ENCODE measurements at places on chromosomes 12 and 14. TPM values are rescaled to one million over a fixed set of nuclear protein-coding genes. Genes with fewer than 3 reads are reported as not detected.

DNA sequence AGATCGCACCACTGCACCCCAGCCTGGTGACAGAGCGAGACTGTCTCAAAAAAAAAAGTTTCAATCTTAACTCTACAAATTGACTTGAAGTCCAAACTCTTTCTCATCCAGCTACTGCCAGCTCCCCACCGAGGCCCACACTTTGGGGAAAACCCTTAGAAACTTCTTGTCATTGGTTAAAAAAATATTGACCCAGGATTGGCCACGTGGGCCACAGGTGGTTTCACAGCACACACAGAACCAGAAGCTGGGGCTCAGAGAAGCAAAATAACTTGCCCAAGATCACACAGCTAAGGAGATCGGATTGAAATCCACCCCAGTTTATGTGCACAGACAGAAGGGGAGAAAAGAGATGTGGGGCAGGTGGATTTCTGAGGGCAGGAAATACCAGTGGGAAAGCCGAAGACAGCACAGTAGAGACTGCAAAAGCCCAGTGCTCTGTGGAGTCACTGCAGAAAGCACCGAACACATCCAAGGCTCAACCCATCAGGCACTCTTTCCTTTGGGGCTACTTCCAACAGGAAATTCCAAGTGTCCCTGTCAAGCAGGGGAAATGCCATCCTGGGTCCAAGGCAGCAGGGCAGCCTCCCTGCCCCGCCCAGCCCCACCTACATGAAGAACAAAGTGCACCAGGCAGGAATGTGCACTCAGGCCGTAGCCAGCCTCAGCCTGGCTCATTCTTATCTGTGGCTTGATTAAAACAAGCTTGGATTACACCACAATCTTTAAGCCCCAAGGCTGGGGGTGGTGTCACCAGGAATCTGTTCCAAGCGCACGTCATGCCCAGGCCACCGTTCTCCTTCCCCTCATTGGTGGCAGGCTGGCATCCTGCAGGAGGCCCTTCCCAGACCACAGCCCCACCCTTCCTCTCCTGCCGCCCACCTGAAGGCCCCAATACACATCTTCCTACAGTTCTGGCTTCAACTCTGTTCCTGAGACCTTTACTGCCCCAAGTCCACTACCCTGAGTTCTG, 72.5 kb downstream of the ITPK1 start:
- no peak for DNase-seq

DNA sequence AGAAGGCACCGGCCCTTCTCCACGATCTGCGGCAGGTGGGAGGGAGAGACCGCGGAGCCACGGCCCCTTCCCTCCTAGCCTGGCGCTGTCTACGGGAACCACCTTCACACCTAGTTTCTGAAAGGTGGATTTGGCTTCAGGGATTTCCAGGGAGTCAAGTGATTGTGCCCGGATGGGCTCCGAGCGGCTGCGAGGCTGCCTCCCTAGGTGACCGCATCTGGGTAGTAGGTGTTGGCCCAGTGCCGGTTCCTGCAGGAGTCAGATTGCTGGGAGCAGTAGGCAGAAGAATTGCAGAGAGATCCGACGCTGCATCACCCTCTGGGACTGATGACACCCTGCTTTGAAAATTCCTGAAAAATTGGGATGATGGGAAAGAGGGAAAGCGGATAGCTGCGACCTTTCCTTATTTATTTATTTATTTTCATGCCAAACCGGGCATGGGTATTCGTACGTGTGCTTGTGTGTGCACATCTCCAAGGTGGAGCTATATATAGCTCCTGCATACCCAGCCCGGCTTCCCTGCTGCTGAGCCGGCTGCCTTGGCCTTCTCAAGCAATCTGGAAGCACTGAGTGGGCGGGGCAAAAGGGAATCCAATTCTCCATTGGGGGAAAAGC, 1.1 kb downstream of the CNTN1 start:
- DNase-seq, result no peak

DNA sequence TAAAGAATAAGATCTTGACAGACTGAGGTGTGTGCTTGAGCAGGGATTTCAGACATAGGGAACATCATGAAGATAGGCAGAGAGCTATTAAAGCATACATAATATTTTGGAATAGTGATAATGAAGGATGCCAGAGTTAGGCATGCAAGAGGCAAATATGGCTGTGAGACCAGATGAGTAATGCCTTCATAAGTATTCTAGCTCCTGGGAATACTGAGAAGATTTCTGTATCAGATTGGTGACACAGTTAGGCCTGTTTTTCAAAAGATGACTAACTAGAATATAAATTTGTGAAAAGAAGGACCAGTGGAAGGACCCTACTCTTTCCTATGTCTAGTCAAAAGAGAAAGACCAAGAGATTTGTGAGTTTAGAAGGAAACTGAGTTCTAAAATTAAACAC, 108.8 kb downstream of the TXNDC16 start:
- no peak for DNase-seq

DNA sequence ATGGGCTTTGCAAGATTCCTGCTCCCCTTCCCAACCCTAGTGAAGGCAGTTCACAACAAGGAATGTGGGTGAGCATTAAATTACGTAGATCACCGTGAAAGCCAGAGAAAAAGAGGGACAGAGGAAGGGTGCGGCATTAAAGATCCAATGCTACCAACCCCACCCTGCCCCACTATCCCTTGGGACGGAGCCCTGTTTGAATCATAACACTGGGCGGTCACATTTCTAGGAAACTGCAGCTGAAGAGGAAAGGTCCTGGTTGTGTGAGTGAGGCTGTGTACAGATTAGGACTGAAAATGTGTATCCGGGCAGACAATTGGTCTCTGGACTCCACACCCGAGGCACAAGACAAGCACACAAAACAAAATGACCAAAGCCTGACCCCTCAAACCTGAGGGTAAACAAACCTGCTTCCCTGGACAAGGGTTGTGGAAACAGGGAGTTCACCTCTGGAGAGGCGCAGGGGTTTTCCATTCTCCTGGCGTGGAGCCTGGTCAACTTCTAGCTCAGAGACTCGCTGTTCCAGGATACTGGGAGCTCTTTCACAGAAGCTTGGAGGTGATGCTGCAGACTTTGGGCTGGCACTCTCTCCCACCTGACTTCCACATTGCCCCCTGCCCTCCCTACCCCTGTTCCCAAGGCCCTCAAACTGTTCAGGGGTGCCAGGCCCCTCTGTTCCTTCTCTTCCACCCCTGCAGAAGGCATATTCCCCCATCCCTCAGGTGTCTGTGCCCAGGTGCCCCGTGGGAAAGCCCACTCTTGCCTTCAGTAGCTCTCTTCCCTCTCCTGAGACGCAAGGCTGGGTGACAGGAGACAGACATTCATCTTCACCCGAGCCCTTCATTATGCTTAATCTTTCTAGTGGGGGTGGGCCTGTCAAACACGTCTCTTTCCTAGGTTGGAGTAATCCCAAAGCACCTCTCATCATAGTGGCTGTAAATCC, 16.5 kb downstream of the NINJ2 start:
- DNase-seq, result no peak

DNA sequence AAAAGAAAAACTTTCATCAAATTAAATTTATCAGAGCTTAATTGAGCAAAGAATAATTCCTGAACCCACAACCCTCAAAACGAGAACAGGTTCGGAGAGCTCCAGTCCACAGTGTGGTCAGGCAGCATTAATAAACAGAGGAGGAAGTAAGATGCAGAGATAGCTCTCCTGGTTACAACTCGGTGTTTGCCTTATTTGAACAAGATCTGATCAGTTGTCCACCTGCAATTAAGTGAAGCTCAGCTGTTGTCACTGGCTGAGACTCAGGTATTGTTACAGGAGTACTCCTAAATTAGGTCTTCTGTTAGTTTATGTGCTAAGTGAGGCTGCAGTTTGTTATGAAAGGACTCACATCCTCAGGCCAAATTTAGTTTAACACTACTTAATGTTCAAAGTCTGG, 451.4 kb upstream of the PDE3A start:
- DNase-seq, result no peak

DNA sequence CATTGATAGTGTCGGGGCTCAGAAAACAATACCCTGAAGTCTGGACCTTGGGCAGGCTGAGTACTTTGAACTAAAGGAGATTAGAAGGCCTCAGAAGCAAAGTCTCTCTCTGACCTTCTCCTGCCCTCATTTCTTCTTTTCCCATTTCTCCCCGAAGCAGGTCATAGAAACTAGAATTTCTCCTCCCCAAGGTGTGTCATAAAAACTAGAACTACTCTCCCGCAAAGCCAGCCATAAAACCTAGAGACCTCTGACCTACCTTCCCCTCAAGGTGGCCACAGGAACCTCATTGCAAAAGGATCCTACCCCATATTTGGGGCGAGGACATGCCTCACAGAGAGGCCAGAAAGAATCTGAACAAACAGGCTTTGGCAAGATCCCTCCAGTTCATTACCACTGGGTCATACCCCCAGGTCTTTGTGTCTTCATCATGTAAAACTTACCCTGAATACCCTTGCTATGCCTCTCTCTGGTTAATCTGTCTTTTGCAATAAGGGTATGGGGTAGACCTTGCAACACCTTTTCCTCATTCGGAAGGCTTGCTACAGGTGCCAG, 64.7 kb upstream of the ZFP36L1 start:
- DNase-seq, result no peak

DNA sequence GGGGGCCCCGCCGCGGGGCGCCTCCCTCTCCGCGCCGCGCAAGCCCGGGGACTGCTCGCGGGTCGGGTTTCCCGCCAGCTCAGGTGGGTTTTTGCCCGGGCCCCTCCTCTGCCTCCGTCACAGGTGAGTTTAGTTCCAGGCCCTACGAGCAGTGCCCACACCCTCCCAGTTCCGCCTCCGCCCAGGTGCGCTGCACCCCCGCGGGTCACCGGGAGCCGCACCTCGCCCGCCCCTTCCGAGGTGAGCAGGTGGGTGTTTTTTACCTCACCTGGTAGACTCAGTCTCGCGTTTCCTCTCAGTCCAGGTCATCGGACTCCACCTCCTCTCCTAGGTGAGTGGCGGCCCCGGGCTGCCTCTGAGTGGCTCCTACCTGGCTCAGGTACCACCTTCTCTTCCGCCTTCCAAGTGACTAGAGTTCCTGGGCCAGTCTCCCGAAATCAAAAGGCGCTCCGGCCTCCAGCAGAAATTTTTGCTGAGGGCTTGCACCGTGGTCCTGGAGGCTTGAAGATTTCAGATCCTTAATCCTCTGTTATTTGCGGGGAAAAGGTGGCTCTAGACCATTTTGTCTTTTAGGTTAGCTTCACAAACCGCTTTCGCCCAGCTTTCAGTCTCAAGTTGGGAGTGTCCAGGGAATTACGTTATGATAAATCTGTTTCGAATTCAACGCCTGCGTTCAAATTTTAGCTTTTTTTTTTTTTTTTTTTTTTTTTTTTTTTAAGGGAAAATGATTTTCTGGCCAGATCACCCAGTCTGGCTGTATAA, at the start of gene TMEM30B:
Gene TMEM30B, minus strand, starts transcription at position 153 of the 762 bp plus-strand sequence. CDS start 191 bp downstream, outside the sequence.
- DNase-seq, result no peak

DNA sequence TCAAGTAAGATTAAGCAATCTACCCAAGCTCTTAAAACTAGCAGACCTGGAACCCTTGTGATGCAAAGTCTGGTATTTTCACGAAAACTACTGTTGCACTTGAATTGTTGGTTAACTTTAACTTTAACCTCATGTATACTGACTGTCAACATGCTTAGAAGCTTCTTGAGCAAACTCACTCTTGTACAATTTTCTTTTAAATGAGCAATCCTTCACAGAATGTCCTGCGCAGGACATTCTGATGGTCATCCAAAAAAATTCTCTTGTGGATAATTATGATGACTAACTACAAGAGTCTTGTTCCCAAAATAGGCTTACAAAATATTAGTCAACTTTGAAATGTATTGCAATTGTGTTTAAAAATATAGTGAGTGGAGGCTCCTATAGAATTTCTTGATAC, 54.0 kb upstream of the PDE3A start:
- DNase-seq, result no peak

GRCh38 chr14:24761141-24761540, 127.2 kb upstream of the GZMB start:
- DNase-seq, result no peak

DNA sequence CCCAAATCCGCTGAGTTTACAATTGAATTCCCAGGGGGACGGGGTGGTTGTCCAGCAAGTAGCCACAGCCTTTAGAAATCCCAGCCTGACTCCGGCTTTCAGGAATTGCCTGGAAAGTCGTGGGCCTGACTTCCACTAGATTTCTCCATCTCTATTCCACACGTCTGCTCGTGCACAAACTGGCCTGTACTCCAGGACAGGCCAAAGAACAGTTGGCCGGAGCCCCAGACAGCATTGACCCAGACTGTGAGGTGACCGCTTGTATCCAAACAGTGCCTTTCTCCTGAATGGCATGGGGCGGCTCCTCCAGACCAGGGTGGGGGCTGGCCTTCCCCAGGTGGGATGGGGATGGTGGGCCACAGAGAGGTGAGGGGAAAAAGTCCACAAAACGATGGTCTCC, 62.2 kb downstream of the KDM2B start:
- DNase-seq, result no peak

GRCh38 chr12:105335856-105336255, 5.4 kb downstream of the C12orf75 start:
- DNase-seq, result no peak

GRCh38 chr12:64560396-64561301, 49.6 kb upstream of the RASSF3 start:
- DNase-seq, result no peak

DNA sequence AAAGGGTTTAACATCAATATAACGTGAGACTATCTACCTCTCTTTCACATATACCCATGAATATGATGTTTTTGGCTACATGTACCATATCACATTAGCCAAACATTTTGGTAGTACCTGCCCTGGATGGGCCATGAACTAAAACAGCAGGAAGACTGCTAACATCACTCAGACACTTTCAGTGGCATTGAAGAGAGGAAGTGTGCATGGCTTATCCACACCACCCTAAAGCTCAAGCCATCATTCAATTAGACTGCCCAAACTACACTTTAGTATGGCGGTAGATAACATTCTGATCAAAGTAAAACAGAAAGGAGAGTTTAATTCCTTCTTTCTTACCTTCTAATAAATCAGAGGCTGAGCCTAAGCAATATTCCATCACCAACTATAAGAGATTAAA, 103.0 kb downstream of the PEBP1 start:
- no peak for DNase-seq

GRCh38 chr14:83473416-83474235, 1940.0 kb upstream of the SEL1L start:
- no peak for DNase-seq

- no peak for DNase-seq
Observed at GRCh38 chr12:29769162-29769858, 14.4 kb downstream of the TMTC1 start.

SIX4 gene
- not detected for total RNA-seq

KRT6C gene
- total RNA-seq, result not detected

BDKRB2 gene
- total RNA-seq, result not detected
